ENCODE measurements at places on chromosomes 6 and 20. TPM values are rescaled to one million over a fixed set of nuclear protein-coding genes. Genes with fewer than 3 reads are reported as not detected.

C6orf132 gene
- 8.1 TPM for polyA plus RNA-seq

DNA sequence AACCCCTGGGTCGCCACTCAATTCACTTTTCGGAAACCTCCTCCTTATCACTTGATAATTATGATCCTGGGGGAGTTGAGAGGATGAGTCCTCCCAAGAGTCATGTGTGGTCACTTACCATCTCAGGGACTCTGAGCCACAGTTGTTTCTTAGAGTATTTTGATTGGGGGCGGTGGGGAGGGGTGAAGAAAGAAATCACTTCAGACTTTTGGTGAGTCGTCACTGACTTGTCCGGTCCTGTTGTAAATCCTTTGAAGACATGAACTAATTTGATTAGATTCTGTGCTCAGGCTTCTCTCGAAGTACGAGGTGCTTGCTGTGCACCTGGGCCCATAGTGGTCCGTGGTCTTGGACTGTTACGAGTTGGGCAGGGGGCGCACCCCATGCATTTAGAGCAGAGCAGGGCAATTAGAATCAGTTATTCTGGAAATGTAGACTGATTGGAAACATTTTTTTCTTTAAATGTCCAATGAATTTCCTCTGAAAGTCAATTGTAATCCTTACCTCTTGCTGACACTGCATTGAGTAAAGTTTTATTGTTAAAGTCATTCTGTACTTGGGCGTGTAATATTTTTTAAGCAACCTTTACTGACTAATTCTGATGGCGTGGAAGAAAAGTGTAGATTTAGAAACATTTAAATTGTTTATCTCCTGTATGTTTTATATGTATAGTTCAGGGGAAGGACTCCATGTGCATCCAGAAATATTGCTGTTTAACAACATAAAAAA is 173.4 kb downstream of the SLC16A10 start:
- peak; percentile 30 for DNase-seq

GRCh38 chr6:2962004-2962403 is 9.4 kb downstream of the SERPINB6 start:
- no peak for DNase-seq

- no peak for DNase-seq
Measured at GRCh38 chr6:69627625-69628024, 169.2 kb downstream of the LMBRD1 start.

GRCh38 chr6:137076277-137077068 is 31.7 kb upstream of the IL20RA start:
- DNase-seq: peak; percentile 38

- DNase-seq: no peak
Measured at GRCh38 chr20:50251383-50251748, 60.7 kb downstream of the CEBPB start.

GRCh38 chr6:58290177-58290576 is 972.7 kb downstream of the PRIM2 start:
- DNase-seq: no peak

DNA sequence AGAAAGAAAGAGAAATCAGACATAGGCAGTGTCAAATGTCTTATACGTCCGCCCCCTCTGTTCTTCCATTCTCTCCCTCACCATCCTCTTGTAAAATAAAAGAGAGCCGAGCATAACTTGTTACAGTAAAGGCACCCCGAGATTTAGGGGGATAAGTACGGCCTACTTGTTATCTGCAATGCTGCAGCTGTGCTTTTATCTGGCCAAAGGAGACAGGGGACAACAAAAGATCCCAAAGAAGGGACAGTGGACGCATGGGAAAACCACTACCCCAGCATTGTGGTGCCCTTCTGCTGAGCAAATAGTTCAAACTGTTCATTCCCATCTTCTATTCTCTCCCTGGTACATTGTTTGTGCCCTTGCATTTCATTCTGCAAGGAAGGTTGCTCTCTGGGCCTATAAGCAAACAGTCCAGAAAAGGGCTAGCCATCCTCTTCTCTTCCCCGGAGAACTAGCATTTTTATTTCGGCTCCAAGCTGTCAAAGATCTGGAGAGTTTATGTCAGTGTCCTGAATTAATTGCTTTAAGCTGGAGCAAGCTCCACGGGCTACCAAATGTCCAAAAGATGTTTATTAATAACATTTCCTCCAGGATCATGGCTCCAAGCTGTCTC is 22.3 kb downstream of the FOXA2 start:
- no peak for DNase-seq

Measured in keratinocyte (primary cell).